Lower lobe of right lung (tissue), 2 donors: ENCODE measurements at places on chromosomes 3 and 15. TPM values are rescaled to one million over a fixed set of nuclear protein-coding genes. Genes with fewer than 3 reads are reported as not detected.

CNTN6 gene
- total RNA-seq: 10.3 TPM

- DNase-seq: no peak
Measured at GRCh38 chr3:76345878-76346277, 560.5 kb upstream of the ZNF717 start.

SLC22A14 gene
- total RNA-seq: not detected

GRCh38 chr3:64141476-64141875 is 83.8 kb downstream of the PRICKLE2 start:
- DNase-seq: no peak

DNA sequence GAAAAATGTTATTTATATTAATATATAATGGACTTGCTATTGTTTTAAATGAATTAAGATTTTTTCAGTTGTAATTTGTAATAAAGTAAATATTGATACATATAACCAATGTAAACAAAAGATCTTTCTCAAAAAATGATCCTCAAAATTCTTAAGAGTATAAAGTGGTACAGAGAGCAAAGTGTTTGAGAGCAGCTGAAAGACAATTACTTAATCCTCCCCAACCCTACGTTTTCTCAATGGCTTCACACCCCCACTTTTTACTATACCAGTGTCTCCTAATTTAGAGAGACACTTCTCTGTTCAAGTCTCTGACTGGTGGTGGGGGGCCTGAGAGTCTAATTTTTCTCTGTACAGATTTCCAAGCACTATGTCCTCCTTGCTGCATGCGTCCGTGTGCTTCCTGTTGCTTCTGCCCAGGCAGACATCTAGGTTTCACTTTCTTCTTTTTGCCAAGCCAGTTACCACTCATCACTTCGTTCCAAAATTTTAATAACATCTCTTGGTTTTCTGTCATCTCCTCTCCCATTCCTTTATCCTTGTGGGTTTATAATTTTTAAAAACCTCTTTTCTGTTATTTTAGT is 276.3 kb upstream of the DNAJC19 start:
- DNase-seq: no peak

RHCG gene
- not detected for total RNA-seq

GRCh38 chr3:97838393-97838792 is 16.6 kb downstream of the CRYBG3 start:
- DNase-seq: no peak

- no peak for DNase-seq
Measured at GRCh38 chr15:29569533-29570092, 252.7 kb downstream of the TJP1 start.

DNA sequence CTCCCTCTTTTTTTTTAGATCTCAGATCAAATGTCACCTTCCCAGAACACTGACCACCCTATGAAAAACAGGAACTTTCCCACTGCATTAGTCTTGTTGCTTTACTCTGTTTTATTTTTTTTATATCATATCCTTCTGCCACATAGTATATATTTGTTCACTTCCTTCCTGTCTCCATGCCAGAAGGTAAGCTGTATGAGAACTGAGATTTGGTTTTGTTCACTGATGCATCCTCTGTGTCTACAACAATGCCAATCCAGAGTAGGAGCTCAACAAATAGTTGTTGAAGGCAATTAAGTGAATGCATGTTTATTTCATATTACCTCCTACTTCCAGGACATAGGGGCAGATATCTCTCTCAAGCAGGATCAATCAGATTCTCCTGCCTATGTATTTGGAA is 114.4 kb downstream of the TPRG1 start:
- no peak for DNase-seq

GRCh38 chr3:169629895-169630294 is 33.6 kb downstream of the MECOM start:
- no peak for DNase-seq

THSD4 gene
- total RNA-seq: 18.2 TPM

GRCh38 chr3:10232137-10232536 is 16.1 kb upstream of the TATDN2 start:
- DNase-seq: peak; percentile 62

DNA sequence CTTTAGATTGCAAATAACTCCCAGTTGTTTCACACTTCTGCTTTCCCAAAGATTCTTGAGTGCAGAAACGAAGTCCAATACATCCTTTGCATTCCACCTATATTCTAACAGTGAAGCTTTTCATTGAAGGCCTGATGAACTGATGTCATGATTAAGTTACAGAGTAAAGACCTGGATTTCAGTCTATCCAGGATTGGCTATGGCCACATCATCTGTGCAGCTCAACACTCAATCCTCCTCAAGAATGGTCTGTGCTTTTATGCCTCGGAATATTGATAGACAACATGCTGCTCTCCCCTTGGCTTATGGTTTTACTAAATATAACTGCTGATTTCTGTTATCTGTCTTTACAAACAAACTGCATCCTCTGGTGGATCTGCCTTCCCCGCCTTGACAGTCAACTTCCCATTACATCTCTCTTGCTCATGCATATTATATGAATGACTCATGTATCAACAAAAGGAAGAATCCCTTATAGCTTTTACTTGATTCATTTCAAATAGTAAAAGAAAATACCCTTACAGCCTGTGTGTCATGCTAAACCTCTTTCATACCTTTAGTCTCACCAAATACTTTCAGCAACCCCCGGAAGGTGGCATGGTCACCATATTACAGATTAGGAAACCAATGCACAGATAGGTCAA is 59.5 kb downstream of the SCN11A start:
- DNase-seq: no peak

DNA sequence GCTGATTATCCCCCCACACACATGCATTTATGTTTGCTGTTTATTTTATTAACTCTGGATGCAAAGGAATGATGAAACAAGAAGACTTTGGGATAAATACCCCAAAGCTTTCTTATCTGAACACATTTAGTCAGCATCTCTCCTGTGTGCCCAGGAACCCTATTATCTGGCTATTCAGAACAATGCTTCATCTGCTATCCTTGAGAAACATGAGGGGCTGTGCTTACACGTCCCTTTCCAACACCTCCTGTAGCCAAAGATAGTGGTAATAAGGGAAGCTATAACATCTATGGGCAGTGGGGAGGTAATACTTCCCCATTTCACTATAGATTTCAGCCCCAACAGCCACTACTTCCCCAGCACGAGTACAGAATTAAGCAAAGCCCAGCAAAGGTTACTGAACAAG is 94.7 kb downstream of the SSR3 start:
- DNase-seq: no peak
